ENCODE measurements at places on chromosomes 12 and 14.

GRCh38 chr12:45587012-45587411 lies 142.5 kb upstream of the ARID2 start:
- no peak for DNase-seq

- DNase-seq = no peak
Observed at GRCh38 chr12:100302081-100302480, 35.1 kb downstream of the SCYL2 start.

DNA sequence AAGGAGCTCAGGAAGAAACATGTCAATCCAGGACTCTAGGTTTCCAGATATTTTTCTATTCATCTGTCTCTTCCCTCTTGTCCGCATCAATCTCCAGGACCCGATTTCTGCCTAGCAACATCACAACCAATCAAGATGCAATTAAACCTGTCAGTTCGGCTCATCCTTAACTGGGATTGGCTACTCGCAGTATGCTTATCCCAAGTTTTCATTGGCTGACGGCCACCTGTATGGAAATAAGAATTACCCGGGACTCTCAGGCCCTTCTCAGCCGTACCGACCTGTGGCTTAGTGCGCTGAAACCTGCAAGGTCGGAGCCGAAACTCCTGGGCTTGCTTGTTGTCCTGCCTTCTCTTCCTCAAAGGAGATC lies 20.4 kb upstream of the ATP5MC2 start:
- DNase-seq = peak; percentile 54

DNA sequence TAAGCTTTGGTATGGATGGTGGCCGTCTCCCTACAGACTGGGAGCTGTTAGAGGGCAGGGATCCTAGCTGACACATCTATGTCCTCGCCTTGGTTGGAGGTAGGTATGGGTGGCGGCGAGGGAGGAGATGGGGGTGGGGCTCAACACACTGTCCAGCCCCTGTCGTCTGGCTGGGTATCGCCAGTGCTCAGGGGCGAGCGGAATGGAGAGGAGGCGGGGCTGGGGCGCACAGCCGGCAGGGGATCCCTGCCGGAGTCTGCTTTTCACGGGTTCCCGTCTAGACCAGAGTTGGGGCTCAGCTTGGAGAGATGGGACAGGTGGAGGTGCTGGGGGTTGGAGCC lies 16.1 kb downstream of the TAMALIN start:
- no peak for DNase-seq

DNA sequence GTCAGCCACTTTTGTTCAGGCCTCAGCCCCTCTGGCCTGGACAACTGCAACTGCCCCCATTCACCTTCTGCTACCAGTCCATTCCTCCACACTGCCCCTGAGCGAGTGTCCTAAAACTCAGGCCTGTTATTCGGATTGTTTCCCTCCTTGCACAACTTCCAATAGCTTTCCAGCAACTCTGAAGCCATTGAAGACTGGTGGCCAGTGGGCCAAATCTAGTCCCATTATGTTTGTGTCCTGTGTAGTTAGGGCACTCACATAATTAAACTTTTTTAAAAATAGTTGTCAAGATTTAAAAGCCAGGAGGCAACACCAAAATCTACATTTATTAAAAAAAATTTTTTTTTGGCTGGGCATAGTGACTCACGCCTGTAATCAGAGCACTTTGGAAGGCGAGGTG lies 17.8 kb upstream of the FIGNL2 start:
- no peak for DNase-seq

DNA sequence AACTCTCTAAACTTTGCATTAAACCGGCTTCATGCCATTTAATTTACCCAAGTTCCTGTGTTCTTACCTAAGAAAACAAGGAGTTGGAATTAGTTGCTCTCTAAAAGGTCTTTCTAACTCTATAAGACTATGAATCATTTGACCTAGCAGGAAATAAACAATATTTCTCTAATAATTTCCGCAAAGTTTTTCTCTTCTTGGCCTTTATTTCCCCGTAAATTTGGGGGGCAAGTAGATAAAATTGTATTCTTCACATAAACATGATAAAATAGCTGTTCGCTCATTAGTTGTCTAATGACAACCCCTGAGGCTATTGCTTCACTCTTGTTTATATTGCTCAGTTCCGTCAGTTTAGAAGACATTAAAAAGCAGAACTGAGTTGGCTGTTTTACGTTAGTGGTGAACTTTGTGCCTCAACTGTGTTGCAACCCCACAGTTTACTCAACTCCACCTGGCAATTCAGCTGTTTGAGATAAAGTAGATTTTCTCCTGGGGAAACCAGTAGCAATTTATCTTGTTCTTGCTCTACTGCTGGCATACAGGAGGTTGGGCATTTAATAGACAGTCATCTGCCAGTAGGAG lies 74.7 kb downstream of the BTG1 start:
- no peak for DNase-seq

DNA sequence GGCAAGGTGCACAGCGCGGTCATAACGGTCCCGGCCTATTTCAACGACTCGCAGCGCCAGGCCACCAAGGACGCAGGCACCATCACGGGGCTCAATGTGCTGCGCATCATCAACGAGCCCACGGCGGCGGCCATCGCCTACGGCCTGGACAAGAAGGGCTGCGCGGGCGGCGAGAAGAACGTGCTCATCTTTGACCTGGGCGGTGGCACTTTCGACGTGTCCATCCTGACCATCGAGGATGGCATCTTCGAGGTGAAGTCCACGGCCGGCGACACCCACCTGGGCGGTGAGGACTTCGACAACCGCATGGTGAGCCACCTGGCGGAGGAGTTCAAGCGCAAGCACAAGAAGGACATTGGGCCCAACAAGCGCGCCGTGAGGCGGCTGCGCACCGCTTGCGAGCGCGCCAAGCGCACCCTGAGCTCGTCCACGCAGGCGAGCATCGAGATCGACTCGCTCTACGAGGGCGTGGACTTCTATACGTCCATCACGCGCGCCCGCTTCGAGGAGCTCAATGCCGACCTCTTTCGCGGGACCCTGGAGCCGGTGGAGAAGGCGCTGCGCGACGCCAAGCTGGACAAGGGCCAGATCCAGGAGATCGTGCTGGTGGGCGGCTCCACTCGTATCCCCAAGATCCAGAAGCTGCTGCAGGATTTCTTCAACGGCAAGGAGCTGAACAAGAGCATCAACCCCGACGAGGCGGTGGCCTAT lies 875 bp downstream of the HSPA2 start:
- DNase-seq = no peak

DNA sequence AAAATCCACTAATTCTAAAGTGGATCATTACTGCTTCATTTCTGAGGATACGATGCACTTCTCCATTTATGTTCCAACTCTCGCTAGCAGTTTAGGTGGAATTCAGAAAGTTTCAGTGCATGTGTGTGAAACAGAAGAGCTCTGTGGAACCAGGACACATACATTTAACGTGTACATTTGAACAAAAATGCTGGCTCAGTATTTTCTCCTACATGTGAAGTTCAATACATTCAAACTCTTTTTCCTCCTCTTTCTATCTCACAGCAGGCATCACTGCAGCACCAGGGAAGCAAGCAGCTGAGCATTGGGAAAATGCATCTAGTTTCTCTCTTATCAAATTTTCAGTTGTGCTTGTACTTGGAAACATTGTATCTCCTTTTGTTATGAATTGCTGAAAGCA lies 169.4 kb upstream of the CNTN1 start:
- no peak for DNase-seq

DNA sequence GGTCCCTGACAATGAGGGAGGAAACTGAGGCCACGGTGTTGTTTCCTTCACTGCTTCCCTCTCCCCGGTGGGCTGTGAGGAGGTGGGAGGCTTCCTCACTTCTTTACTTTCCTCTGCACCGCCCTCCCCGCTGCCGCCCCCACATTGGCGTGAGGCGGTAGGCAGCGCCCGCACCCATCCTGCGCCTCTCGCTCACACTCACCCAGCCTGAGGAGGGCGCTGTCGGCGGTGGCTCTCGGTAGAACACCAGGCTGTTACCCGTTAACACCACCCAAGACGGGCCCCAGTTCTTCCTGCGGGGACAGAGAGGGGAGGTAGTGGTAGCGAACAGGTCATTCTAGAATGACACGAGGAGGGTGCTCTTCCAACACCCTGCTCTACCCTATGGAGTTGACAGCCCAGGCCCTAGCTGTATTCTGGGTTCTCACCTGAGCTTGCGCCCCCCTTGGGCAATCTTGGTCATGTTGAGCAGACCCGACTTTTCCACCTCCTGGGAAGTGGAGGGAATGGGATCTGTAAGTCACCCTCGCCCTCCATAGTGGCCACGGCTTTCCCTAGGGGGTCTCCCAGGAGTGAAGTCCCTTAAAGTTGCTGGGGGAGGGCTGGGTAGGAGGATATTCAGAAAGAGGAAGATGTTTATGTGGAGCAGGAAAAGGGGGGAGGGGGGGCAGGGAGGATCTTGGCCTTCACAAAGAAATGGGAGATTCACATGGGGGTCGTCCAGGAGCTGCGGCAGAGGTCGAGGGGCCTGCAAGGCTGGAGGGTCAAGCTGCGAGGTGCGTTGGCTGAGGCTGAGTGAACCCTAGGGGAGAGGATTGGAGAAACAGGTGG lies 3.3 kb downstream of the ARHGAP9 start:
- DNase-seq = no peak

GRCh38 chr12:87988534-87988933 lies 40.7 kb downstream of the C12orf50 start:
- no peak for DNase-seq

GRCh38 chr14:67270933-67271332 lies 29.7 kb downstream of the PALS1 start:
- DNase-seq = no peak

DNA sequence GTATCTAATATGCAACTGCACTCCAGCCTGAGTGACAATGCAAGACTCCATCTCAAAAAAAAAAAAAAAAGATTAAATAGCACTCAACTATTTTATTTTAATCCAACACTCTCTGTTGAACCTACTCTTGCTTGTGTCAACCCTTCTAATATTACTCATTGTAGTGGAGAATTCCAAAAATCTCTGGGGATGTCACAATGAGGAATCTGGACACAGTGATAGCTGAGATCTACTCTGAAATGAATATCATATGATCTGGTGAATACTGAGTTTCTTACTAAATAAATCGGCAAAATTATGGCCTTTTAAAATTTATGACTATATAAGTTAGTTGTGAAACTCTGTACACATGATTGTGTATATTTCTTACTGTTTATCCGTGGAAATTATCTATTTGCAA lies 418.2 kb downstream of the BCAT1 start:
- no peak for DNase-seq

- peak; percentile 35 for DNase-seq
Observed at GRCh38 chr14:30333934-30334333, 225.0 kb upstream of the G2E3 start.

DNA sequence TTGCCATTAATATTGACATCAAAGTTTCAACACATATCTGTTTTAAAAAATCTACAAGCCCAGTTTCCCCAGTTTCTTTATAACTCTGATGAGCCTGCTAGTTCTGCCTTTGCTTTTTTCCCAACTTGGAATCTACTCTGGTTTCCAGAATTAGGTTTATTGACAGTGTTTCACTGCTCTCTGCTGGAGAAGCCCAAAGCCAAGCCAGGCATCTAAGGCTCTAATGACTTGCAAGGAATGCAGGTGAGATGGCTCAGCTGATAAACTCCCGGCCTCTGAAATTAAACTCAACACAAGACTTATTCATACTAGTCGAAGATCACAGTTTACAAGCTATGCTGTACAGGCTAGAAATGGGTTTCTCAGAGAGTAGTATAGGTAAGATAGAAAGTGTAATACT lies 54.3 kb downstream of the HMGA2 start:
- DNase-seq = peak; percentile 60

GRCh38 chr12:104873374-104873773 lies 84.7 kb downstream of the SLC41A2 start:
- peak; percentile 49 for DNase-seq

GRCh38 chr14:85921241-85921640 lies 391.3 kb downstream of the FLRT2 start:
- DNase-seq = no peak

DNA sequence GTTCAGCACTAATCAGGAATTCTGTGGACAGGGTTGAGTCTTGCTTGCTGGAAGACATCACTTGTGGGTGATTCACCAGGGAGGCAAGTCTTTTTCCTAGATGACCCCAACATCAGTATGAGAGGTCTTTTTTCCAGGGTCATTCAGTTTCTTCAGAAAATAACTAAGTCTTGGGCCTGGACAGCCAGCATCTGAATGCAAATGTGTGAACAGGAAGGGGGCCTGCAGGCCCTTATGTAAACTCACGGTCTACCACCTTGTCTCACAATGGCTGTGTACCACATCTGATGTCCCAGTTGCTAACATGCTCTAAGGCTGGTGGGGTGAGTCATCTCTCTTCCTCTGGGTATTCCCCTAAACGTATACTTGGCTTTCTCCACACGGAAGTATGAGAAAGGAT lies 79.2 kb downstream of the HECTD4 start:
- DNase-seq = peak; percentile 72

- DNase-seq = peak; percentile 2
Observed at GRCh38 chr14:52553002-52553670, 500 bp downstream of the GPR137C start.

DNA sequence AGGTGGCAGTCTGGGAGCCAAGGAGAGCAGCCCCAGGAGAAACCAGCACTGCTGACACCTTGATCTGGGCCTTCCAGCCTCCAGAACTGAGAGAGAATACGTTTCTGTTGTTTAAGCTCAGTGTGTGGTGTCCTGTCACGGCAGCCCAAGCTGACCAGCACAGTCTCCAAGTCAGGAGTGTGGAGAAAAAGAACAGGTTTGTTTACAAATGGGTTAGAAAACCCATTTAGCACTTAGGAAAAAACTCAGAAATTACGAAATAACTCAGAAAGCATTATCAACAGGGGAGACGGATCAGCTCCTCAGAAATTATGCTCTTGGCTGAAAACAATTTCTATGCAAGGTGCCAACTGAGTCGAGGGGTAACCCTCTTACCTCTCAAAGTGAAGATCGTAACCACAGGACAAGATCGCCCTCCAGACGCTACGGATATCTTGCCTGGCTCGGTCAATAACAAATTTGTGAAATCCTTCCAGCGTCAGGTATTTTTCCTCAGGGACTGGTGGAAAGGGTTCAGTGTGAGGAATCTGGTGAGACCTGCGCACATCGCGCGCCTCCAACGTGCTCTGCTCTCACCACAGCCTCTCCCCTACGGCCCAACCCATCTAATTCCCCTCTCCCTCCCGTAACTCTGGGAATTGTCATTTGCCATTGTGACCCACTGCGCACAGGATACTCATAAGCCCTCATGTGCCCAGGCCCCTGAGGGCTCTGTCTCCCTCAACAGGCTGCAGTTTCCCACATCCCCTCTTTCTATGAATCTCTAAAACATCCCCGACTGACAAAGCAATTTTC lies 50.2 kb downstream of the TRAFD1 start:
- DNase-seq = no peak

- no peak for DNase-seq
Observed at GRCh38 chr12:67352682-67353081, 83.5 kb downstream of the CAND1 start.

GRCh38 chr12:132158677-132159554 lies 14.7 kb downstream of the NOC4L start:
- DNase-seq = no peak

GRCh38 chr12:112913038-112913688 lies 6.4 kb downstream of the OAS1 start:
- no peak for DNase-seq
